NCI-H1105 (cell line): ENCODE measurements at places on chromosomes 2 and 18.

DNA sequence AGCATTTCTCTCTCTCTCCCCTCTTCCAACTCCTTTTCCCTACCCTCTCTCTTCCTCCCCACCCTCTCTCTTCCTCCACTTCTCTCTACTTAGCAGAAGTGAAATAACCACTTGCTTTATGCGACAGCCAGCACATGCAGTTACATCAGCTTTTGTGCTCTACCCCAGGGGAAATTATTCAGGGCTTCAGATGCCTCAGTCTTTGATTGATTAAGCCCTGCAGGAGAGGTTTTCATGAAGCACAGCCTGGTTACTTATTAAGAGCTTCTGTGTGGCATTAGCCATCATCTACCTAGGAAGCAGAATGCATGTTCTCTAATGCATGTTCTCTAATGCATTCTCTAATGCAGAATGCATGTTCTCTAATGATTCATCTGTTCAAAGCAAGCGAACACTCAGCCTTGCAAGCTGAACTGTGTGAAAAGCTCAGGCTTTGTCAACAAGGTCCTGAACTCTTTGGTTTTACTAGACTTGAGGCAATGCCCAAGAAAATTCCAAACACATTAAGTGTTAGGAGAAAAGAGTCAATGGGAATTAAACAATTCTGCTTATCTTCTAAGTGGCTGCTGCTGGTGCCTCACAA is 56.1 kb downstream of the LHCGR start:
- no peak for DNase-seq

- no peak for DNase-seq
Observed at GRCh38 chr2:75133621-75134570, 65.4 kb downstream of the TACR1 start.

- DNase-seq: no peak
Observed at GRCh38 chr2:168650781-168651180, 151.7 kb upstream of the NOSTRIN start.

- no peak for DNase-seq
Observed at GRCh38 chr2:17573085-17573803, 32.7 kb downstream of the VSNL1 start.

DNA sequence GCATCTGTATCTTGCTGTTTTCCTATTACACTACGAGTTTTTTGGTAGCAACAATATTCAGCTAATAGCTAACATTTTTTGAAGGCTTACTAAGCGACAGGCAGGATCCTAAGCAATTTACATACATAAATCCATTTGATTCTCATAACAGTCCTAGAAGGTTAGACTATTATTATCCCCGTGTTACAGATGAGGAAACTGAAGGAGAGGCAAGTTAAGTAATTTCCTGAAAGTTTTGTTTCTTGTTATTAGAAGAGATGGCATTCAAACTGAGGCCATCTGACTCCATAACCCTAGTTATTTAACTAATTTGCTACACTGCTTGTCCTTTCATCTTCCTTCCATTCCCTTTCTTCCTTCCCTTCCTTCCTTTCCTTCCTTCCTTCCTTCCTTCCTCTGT is 68.2 kb downstream of the PDE1A start:
- no peak for DNase-seq

DNA sequence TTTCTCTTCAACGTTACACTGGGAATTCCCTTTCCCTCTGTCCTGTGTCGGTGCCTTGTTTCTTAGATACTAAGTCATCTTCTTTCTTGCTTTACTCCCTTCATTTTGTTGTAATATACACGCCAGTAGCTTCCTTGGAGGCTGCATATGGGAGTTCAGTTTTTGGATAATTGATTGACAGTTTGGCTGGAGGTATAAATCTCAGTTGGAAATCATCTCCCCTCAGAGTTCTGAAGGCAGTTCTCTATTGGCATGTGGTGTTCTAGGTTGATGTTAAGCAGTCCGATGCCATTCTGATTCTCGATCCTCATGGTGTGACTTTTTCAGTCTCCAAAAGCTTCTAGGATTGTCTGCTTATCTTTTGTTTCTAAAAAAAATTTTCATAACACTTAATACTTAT is 152.5 kb upstream of the GLI2 start:
- no peak for DNase-seq

GRCh38 chr2:231323316-231323715 is 72.2 kb upstream of the B3GNT7 start:
- no peak for DNase-seq

- no peak for DNase-seq
Observed at GRCh38 chr2:235098736-235099494, 147.1 kb downstream of the SH3BP4 start.

DNA sequence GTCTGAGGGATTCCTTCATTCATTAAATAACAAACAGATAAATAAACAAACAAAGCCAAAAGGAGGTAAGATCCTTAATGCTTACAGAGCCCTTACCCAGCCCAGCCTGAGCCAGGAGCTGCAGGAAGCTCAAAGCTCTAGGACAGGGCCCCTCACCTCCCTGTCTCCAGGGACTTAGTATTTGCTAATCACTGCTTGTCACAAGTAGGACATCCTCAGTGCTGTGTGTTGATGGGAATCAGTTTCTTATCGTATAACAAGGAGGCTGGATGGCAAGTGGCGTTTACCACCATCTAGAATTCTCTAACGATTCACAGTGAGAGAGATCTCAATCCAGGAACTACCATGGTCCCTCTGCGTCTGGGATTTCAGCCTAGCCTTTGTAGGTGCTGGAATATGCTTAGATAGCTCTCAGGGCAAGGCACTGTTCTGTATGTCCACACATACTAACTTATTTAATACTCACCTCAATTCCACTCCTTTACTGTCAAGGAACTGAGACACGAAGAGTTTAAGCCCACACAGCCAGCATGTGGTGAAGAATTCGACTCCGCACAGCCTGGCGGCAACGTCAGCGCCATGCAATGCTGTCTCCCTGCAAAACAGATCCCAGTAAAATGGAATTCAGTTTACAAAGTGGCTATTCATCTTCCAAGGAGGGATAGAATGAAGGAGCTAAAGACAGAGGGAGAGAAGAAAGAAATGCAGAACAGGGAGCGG is 164.8 kb downstream of the MYCN start:
- no peak for DNase-seq

DNA sequence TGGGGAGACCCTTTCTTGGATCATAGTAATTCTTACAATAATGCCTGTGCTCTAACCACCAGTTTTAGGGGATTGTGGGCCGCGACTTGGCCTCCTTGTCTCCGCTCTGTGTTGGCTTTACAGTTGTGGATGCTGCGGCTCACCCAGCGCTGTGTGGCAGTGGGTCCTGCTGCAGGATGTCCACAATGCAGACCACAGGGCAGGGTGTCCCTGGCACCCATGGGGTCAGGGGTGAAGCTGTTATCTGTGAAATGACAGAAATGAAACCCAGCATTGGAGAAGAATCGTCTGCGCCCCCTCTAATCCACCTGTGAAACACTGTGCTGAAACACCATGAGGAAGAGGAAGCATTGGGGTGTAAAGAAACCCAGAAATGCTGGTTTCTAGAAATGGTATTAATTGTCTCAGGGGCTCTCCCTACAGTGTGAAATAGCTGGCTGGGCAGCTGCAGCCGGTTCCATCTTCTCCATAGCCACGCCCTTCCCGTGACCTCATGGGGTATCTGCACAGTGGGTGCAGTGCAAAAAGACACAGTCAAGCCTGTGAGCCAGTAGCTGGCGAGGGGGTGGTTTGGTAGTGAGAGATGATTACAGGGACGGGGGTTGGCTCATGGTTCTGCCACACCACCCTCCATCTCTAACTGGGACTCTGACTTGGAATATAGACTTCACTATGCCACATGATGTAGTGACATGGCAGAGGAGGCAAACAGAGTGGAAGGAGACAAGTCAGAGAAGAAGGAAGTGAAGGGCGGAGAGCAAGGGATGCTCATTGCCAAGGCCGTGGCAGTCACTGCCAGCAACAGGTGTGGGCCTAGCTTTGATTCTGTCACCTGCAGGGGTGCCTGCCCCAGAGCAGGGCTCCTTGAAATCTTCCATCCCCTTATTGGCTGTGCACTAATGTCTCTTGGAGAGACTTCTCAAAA is 16.2 kb downstream of the INPP4A start:
- no peak for DNase-seq

DNA sequence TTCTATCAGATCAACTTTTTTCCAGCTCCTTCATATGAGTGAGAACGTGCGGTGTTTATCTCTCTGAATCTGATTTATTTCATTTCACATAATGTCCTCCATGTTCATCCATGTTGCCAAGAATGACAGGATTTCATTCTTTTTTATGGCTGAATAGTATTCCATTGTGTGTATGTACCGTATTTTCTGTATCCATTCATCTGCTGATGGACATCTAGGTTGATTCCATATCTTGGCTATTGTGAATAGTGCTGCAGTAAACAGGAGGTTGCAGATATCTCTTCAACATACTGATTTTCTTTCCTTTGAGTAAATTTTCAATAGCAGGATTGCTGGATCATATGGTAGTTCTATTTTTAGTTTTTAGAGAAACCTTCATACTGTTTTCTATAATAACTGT is 388.5 kb downstream of the DCDC2C start:
- no peak for DNase-seq

GRCh38 chr2:215409331-215410127 is 26.3 kb downstream of the FN1 start:
- no peak for DNase-seq

DNA sequence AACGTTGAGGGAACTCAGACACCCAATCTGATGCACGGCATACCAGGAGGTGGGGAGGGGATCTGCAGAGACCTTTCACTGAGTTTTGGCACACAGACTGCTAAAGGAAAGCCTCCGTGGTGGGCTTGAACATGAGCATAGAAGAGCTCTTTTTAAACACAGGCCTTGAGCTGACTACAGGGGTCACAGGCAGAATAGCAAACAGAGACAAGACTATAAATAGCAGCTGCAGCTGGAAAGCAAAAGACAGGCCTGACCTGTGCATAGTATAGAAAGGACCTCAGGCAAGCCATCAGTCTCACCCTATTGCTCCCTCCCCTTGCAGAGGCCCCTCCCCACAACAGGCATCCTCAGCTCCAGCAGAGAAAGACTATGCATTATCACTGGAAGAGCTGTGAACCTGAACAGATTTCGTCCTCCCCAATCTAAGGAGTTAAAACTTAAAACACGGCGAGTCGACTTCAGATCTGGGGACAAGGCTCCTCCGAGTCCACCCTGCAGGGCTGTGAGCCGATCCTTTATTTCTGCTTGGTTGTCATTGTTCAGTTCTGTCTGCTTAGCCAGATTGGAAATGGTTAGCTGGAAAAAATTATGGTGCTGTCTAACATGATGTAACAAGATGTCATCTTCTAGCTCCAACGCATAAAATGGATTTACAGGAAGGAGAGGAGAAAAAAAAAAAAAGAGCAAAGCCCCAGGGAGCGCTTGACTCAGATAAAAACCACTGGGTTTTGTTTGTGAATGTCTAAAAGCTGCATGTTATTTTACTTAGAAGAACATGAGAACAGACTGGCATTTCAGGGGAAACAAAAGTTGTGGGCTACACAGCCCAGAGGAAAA is 25.2 kb upstream of the LCLAT1 start:
- DNase-seq: no peak

DNA sequence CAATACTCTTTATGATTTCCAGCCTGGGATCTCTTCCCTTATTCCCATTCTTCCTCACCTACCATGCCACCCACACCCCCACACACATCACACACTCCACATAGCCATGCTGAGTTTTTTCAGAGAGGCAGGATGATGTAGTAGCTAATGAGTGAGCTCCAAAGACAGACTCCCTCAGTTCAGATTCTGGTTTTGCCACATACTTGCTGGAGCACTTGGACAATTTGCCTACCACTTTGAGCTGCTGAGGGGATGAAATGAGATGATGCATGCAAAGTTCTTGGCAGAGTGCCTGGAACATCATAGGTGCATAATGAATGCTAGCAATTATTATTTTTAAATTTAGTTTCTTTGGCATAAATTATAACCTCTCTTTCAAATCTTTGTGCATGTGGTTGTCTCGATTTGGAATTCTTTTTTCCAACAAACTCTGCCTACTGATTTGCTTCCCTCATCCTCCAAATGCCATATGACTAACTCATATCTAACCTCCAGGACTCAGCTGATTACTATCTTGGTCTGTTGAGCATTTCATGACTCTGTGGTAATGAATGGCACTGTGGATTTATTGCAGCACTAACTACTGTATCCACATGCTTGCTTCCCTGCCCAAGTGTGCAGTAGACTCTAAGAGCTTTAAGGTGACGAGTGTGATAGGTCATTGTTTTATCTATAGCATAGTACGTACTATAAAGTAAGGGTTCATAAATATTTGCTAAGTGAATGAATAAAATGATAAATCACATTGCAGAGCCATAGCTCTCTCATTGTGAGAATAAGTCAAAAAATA is 99.1 kb downstream of the TACR1 start:
- DNase-seq: peak; percentile 58
